ENCODE measurements at places on chromosomes 16 and 17.

DNA sequence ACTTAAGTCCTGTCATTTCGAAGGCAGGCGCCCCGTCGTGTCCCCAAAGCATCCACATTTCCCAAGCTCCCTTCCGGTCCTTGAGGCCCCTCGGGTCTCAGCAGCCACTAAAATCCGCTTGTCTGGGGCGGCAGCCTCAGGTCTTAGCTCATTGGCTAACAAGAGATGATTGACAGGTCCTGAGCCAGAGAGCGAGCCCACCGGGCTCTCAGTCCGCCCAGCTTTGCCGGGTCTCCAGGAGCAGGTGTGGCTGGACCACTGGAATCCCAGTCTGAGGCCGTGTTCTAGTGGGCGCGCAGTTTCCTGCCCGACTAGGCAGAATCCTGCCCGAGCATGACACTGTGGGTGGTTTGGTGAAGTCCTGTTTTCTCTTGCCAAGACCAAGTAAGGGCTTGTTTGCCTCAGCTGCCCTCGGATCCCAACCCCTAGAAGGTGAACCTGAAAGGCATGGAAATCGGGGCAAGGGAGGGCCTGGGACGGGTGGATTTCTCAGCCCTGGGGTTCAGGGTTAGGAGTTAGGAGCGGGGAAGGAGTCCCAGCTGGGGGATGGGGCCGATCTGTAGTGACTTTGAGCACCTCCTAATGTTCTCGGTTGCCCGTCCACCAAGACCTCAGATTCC, 42.8 kb downstream of the MRC2 start:
- no peak for DNase-seq

- no peak for DNase-seq
Measured at GRCh38 chr17:27322026-27322425, 28.1 kb downstream of the WSB1 start.

- no peak for DNase-seq
Measured at GRCh38 chr16:84687715-84688114, 12.1 kb upstream of the USP10 start.

GRCh38 chr17:6327007-6327406, 107.9 kb downstream of the AIPL1 start:
- no peak for DNase-seq

GRCh38 chr17:46266656-46267544, 28.0 kb upstream of the LRRC37A start:
- peak; percentile 64 for DNase-seq

DNA sequence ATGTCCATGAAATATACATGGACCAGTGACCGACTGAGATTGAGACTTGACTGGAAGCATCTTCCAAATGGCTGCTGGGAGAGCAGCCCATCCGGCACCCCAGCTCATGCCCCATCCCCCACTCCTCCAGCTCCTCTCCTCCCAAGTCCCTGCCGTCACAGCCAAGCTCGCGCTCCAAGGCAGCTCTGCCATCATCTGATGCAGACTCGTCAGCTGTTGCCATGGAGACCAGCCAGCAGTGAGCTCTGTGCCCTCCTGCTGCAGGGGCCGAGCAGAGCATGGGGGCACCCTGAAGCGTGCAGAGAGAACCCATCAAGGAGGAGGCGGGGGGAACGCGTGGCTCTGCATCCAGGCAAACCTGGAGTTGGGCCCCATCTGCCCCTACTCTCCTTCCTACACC, 74.5 kb upstream of the TNRC6C start:
- no peak for DNase-seq

DNA sequence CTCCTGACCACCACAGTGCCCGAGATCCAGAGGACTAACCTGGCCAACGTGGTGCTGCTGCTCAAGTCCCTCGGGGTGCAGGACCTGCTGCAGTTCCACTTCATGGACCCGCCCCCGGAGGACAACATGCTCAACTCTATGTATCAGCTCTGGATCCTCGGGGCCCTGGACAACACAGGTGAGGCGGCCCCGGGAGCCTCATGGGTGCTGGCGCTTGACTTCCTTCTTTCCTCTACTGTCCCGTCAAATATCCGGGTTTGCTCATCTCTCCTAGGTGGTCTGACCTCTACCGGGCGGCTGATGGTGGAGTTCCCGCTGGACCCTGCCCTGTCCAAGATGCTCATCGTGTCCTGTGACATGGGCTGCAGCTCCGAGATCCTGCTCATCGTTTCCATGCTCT, 13.7 kb downstream of the DHX38 start:
- DNase-seq, result no peak

GRCh38 chr17:8073627-8074484, 13.7 kb downstream of the ALOX12B start:
- DNase-seq, result peak; percentile 79

GRCh38 chr16:79794941-79795340, 194.4 kb upstream of the MAF start:
- DNase-seq, result no peak

GRCh38 chr17:16911141-16911937, 60.6 kb downstream of the TNFRSF13B start:
- DNase-seq, result no peak

DNA sequence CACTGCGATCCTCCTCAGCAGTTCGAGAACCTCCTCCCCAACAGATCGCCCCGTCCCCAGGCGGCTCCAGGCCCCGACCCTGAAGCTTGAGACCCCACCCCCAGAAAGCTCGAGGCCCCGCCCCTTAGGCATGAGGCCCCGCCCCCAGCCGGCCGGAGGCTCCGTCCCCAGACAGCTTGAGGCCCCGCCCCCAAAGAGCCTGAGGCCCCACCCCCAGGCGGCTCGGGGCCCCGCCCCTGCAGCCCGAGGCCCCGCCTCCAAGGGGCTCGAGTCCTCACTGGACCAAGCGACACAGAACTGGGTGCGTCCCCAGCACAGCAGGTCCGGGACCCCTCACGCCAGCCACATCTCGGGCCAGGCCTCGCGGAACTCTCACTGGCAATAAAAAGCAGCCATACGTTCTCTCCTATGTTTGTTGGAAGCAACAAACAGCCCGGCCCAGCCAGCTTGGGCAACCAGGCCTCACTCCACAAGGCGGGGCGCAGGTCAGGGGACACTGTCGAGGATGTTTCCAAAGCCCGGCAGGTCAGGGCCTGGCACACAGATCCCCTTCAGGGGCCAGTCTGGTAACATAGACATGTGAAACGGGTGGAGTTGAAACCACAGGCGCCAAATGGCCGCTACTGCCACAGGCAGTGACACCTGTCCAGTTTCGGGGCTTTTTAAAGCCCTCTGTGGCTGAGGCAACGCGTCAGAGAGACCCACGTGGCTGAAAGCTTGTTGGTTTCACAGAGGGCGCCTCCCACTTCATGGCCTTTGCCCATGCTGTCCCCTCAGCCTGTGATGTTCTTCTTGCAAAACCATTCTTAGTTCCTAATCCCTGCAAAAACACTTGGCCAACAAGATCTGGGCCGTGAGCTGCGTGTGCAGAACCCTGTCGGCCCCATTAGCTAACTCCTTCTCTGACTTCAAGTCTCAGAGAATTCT, 224.2 kb downstream of the PARN start:
- DNase-seq, result no peak

- DNase-seq, result no peak
Measured at GRCh38 chr17:38861399-38861843, 7.9 kb upstream of the RPL23 start.

DNA sequence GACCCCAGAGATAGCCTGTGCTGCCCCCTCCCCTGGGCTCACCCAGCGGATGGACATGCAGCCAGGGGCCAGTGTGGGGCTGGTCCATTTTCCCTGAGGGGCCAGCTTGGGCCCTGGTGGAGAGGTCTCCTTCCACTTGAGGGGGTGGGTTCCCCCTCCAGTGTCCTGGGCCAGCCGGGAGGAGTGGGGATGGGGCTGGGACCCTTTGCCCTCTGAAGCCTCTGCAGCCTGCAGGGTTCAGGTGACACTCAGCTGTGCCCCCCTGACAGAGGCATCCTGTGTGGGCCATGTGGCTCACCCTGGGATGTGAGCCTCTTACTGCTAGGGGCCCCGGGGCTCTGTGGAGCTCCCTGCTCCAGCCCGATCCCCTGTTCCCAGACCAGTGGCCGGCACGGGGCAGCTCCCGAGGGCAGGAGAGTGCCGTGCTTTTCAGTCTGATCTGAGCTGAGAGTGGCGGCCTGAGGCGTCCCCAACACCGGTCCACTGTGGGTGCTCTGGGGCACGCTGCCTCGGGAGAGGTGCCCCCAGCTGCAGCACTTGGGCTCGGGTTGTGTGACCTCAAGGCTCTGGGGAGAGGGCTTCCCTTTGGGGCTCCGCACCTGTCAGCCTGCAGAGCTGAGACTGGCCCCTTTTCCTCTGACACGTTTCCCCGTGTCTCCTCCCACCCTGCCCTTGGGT, 439 bp upstream of the GNG13 start:
- DNase-seq, result no peak

All from activated T-helper 1 cell treated with anti-CD3 and anti-CD28 coated beads, Interleukin-2, amount 50 U/mL, for 16 hours (primary cell).